ENCODE measurements at places on chromosomes 11 and 22.

DNA sequence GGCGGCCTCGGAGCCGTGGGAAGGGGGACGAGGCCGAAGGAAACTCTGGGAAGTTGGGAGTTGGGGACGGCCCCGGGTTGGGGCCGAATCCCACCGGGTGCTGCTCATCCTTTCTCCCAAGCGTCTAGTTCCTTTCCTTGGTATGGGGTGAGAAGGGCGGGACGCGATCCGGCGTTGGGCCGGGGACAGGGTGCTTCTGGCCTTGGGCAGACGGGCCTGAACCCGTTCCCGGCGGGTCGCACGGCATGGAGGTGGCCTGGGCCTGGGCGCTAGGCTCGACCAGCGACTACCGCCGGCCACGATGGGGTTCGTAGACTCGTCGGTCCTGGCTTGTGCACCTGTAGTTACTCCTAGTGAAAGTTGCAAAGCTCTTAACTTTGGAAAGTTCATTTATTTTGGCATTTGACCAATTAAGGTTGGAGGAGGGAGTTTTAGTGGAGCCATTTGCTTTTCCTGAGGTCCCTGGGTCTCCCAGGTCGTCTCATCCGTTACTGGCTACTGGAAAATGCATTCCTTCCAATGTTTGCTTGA lies 1.0 kb downstream of the SYT9 start:
- peak; percentile 23 for DNase-seq

DNA sequence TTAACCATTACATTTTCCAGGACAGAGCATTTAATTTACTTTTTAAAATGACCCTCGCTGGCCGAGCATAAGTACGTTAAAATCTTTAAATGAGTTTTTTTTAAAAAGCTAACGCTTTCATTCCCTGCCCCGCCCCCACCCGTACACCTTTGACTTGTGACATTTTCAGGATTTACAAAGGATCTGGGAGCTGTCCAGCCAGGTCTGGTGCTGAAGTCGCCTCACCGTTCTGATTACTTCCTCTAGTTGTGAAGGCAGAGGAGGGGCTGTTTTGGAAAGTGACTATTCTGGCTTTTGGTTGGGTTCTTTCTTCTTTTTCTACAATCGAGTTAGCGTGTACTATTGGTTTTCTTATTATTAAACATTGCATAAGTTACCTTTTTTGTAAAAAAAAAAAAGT lies 2.9 kb downstream of the C11orf87 start:
- peak; percentile 23 for DNase-seq

DNA sequence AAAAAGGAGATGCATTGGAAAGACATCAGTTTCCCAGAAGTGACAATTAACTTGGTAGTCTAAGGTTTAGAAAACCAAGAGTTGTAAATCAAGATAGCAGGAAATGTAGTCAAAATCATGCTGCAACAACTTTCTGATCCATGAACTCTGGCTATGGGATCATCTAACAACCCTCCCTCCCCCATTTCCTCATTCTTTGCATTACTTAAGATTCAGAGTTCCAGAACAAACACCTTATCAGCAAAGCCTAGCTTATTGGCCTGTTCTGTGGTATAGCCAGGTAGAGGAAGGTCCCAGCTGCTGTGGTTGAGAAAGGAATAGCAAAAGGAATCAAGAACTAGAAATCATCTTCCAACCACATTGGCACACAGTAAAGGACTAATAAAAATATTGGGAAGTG lies 651.1 kb downstream of the METTL15 start:
- no peak for DNase-seq

DNA sequence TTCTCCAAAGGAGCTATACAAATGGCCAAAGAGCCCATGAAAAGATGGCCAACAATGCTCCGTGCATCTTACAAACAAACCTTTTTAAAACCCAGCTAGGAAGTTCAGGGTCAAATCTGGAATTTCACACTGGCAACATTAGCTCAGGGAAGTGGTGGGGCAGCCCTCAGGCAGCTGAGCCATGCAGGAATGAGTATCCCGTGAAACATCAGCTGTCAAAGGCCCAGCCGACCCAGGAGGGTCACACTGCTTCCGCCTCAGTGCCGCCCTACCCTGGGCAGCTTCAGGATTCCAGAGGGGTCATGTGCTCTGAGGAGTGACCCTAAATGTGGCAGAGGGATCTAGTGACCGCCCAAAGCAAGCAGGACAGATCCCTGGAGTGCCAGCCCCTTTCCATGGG lies 73.4 kb downstream of the LINC01488 start:
- no peak for DNase-seq

GRCh38 chr11:12270215-12270797 lies 107.1 kb upstream of the PARVA start:
- DNase-seq: no peak

GRCh38 chr11:65503368-65503948 lies 4.6 kb downstream of the MALAT1 start:
- DNase-seq: no peak

DNA sequence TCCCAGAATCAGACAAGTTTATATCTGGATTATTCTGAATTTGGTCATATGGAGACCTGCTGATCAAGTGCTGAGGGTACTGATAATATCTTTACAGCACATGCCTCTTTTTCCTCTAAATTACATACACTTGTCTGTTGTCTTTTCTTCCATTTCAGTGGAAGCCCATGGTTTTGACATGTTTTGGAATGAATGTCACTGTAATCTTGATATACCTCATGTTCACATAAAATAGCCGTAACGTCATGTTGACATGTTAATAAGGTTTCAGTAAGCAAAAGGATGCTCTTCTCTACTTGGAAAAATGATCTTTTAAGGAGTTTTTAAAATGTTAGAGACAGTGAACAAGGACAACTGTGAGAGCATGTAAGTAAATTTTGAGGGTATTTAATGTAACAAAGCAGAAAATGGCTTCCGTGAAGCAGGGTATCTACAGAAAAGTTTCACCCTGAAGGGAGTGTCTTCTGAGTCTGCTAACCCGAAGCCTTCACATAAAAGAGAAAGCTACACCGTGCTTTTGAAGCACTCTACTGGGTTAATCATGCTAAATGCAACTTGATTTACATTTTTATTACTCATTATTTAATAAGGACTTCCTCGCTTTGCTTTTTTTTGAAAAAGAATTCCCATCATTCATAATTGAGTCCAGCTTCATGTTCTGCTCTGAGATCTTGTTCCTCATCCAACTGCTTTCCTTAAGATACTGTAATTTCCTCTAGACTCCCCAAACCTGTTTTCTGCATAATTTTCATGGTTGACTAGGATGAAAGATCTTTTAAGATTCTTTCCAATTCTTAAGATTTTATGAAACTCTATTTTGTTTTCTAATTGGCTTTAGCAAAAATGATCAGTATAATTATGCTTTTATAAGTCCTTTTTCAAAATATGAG lies 56.2 kb downstream of the YAP1 start:
- no peak for DNase-seq

GRCh38 chr11:64268025-64268892 lies 16.2 kb downstream of the BAD start:
- DNase-seq: no peak

DNA sequence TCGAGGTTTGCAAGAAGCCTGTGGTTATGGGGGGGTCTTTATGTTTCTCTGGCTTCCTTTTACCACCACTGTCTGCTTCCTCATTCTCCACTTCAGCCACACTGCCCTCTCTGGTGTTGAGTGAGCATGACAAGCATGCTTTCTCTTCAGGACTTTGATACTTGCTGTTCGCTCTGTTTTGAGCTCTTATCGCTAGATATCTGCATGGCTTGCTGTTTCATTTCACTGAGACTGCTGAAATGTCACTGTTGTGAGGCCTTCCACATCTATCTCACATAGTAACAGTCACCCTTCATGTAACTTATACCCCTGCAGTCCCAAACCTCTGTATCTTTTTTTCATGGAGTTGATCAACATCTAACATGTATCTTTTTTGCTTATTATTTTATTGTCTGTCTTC lies 59.8 kb downstream of the TMEM135 start:
- peak; percentile 37 for DNase-seq

GRCh38 chr11:78763664-78764063 lies 189.0 kb upstream of the NARS2 start:
- no peak for DNase-seq

Measured in GM13977 (cell line).